ENCODE measurements at places on chromosomes 2 and 18.
A peak's percentile ranks its signal among the peaks of the same experiment; 100 is the strongest.

- DNase-seq = no peak
These were observed 118.9 kb downstream of the CCDC102B start for GRCh38 chr18:68916734-68917133.

- no peak for DNase-seq
These were observed 265.2 kb downstream of the CCDC85A start for GRCh38 chr2:56449002-56449431.

GRCh38 chr2:26414311-26414710, 12.6 kb downstream of the DRC1 start:
- DNase-seq = no peak

DNA sequence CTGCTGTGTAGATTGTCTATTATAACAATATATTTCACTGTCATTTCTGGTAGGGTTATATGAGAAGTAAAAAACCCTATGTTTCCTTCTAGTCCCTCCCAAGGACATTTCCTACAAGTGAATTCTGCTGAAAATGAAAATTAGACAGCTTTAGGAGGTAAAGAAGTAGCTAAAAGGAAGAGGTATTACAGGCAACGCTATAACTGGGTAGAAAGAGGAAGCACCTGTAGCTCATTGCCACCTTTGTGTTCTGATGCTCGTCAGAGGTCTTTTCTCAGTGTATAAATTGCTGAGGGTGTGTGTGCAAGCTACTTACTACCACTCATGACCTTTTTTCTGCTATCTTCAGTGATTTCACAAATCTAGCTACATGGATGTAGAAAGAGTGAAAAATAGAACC, 1.4 kb downstream of the DNAJC10 start:
- no peak for DNase-seq

- DNase-seq = no peak
These were observed 528.3 kb downstream of the PARD3B start for GRCh38 chr2:205073433-205074020.

DNA sequence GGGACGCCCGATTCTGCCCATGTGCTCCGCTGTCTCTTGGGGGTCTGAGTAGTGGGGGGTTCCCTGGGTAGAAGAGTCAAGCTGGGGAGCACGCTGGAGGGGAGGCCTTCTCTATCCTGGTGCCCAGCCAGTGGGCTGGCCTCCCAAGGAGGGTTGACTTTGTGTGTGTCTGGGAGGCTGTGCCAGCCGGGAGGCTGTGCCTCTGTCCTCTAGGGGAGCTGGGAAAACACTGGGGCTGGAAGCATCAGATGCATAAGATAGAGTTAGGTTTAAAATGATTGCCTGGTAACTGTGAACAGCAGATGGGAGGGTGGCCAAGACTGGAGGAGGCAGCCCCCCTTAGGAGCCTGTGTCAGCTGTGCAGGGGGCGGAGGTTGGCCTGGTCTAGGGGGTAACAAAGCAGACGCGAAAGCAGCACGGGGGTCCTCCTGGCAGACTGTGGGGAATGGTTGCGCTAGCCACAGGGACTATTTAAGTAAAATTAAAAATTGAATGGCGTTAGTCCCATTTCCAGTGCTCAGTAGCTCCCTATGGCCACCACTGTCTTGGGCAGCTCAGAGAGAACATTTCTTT, 1.3 kb downstream of the ING5 start:
- DNase-seq = no peak

DNA sequence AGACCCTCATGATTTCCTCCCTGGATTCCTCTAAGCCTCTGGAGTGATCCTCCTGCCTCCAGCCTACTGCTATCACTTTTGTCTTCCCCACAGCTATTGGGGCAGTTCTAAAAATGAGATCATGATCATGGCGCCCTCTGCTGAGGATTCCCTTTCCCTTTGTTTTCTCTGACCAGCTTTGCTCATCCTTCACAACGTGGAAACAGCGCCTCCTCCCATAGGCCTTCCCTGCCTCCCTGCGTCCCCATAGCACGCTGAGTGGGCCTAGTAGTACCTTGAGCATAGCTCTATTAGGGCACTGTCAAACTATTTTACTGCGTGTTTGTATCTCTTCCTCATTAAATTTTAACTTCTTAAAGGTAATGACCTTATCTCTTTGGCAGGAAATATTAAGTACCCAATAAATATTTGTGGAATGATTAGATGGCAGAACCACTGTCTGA, 207.0 kb upstream of the FANCL start:
- DNase-seq = peak; percentile 67

- DNase-seq = peak; percentile 28
These were observed 9.0 kb downstream of the PRKAG3 start for GRCh38 chr2:218822622-218823021.

GRCh38 chr2:71631411-71631931, 178.1 kb downstream of the DYSF start:
- DNase-seq = no peak

DNA sequence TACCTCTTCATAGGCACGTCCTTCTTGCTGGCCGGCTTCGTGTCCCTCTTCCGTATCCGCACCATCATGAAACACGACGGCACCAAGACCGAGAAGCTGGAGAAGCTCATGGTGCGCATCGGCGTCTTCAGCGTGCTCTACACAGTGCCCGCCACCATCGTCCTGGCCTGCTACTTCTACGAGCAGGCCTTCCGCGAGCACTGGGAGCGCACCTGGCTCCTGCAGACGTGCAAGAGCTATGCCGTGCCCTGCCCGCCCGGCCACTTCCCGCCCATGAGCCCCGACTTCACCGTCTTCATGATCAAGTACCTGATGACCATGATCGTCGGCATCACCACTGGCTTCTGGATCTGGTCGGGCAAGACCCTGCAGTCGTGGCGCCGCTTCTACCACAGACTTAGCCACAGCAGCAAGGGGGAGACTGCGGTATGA, 2.3 kb downstream of the FZD7 start:
- DNase-seq = no peak

DNA sequence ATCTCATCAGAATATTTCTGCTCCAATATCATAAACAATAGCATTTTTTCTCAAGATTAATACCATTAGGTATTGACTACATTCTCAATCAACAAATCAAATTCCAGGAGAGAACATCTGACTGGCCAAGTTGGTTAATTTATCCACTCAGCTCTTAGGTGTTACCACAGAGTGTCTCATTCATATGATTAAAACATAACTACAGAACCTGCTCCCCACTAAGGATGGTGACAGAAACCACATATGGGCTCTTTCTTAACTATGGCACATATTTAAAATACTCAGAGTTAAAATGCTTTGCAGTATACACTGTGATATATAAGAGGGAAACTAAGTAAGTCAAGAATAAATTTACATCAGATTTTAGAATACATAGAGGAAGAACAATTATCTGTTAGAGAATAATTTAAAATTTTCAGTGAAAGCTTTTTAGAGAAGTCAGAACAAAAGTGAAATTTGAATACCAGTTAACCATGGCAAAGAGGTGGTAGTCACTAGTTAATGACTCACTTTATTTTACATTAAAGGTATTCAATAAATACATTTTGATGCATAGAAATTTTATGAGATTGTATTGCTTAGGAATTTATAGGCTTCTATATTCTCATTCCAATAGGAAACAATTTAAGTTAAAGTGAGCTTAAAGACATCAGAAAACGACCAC, 1120.8 kb upstream of the TMEFF2 start:
- DNase-seq = no peak

DNA sequence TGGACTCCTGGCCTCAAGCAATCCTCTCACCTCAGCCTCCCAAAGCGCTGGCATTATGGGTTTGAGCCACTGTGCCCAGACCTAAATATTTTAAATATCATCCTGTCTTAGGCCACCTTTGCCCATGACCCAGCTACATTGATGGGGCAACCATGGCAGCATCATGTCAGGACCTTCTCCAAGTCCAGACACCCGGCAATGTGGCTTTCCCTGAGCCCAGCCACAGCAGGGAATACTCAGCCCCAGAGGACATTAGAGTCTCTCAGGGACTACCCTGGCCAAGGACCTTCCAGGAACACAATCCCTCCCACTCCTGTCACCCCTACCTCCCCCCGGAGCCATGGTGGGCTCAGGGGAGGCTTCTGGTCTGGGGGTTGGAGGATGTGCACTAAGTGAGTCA, 72.8 kb downstream of the SMAD7 start:
- no peak for DNase-seq

DNA sequence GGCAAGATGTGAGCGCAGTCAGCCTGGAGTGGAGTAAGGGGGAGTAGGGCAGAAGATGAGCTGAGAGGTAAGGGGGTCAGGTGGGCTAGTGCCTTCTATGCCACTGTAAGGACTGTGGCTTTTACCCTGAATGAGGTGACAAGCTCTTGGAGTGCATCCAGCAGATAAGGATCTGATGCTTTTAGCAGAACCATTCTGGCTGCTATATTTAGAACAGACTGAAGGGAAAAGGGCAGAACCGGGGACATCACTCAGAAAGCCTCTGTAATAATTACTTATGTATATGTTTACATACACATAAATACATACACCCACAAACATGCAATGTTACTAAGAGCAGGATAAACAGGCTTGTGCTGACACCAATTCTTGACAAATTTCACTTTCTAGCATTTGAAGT, 124.8 kb downstream of the DTNB start:
- DNase-seq = no peak

DNA sequence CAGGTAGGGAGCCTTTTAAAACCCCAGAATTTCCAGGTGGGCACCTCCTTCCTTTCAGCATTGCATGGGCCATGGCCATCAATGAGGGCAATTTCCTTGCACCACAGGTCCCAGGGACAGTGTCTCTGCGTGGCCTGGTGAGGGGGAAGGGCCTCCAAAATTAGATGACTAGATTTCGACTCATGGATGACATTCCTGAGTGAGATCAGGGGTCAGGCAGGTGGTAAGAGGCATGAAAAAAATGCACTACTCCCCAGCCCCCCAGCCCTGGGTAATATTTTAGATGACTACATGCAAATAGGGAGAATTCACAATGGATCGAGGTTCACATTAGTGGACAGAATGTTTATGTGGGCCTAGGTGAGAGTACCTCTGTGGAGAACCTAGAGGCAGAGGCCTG, 19.0 kb upstream of the IGFBP5 start:
- DNase-seq = no peak

- no peak for DNase-seq
These were observed 155.7 kb downstream of the UBR3 start for GRCh38 chr2:169982929-169983328.

DNA sequence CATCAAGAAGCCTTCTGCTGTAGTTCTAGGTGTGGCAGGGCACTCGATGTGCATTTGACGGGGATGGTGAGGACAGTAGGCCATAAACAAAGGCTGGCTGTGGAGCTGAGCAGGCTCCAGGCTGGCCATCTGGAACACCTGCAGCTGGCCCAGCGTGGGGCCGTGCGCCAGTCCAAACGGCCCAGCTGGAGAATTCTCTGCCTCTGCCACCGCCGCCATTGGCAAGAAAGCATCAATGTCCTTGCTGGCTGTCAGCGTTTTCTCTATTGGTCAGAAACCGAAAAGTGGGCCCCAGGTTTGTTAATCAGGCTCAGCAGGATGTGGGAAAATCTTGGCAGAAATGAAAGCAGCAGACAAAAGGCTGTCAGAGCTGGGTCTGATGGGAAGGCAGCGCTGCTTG, 24.0 kb upstream of the CTIF start:
- no peak for DNase-seq

- no peak for DNase-seq
These were observed 34.8 kb upstream of the ASXL2 start for GRCh38 chr2:25912851-25913695.

- DNase-seq = no peak
These were observed 137.7 kb downstream of the CD8B2 start for GRCh38 chr2:106624787-106625380.

GRCh38 chr18:75214332-75214690, 3.7 kb downstream of the TSHZ1 start:
- no peak for DNase-seq

DNA sequence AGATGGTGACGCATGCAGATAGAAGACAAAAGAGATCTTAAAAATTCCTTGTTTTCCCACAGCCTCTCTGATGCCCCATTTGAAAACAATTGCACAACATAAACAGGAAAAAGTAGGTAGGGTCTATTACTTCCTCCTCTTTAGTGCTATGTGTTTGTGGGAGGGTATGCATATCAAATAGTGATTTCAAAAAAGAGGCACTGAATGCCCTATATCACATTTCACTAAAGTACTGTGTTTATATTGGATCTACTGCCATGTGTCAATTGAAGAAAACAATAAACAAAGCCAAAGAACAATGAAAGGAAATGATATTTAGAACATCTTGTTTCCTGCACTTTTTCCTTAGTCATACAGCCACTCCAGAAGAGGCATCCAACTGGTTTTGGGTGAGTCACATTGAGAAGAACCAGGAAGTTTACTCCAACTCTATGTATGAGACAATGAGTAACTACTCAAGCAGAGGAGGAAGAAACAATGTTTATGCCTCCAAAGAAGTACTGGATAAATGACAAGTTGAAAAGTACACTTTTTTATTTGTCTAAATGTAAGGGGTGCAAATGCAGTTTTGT, 583.6 kb downstream of the FBXO15 start:
- no peak for DNase-seq

GRCh38 chr18:55048892-55049291, 89.6 kb upstream of the CCDC68 start:
- no peak for DNase-seq

DNA sequence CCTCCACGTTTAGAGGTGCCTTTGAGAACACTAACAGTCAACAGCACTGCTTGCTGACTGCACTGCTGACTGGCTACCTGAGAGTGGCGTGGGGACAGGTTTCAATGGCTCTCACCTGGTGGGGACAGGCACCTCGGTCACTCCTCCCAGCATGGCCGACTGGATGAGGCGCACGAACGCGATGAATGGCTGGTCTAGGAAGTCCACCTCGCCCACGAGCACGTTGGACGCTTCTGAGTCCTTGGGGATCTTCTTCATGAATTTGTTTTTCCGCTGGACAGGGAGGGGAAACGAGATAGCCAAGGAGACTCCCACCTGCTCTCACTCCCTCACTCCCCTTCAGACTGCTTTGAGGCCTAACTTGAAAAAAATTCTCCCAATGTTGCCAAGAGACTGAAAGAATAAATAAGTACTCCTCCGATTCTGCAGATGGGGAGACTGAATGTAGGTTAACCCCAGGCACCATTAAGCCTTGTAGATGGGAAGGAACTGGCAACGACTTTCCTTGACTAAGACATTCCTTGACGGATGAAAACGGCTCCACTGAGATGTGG, 57.3 kb downstream of the MTHFD2 start:
- DNase-seq = no peak

DNA sequence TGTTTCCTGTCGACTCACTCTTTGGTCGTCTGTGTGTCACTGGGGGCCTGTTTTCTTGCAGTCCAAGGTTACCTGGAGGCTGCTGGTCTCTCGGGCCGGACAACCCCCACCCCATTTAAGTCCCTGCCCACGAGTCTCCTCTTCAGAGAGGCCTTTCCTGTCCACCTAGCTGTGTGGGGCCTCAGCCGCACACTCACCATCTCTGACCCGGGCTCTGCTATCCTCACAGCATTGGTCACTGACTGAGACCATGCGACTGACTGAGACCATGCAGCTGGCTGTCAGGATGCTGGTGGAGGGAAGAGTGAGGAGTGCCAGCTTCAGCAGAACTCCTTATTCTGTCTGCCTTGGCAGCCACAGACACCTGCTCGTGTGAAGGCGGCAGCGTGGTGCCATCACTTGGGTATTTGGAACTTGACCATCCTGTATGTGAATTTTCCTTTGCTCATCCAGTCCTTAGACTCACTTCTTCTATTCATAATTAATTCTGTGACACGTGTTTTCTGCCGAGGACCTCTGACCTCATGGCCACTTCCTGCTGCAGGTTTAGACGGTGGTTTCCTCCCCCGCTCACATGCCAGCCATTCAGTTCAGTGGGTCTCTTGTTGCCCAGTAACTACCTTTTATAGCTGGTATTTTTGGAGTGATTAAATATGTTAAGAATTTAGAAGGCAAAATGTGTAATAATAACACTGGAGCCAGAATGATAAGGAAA, 47.5 kb upstream of the ASB1 start:
- DNase-seq = no peak

GRCh38 chr2:198417836-198418235, 613.4 kb downstream of the PLCL1 start:
- DNase-seq = no peak
